WERI-Rb-1 (cell line): ENCODE measurements at places on chromosomes 11 and 22.

DNA sequence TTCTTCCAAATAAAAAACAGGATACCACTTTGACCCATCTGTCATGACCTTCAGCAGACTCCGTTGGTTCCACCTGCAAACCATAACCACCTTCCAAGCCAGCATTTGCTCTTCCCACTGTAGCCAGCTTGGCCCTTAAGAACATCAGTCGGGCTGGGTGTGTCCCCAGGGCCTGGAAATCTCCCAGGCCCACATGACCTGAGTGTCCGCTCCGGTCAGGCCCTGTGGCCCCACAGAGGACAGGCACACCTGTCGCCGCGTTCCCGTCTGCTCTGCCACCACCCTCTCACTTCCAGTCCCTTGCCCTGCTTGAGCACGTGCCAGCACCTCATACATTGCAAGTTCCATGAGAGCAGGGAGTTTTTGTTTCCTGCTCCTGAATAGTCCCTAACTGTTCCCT is 65.7 kb upstream of the PITPNB start:
- no peak for DNase-seq

DNA sequence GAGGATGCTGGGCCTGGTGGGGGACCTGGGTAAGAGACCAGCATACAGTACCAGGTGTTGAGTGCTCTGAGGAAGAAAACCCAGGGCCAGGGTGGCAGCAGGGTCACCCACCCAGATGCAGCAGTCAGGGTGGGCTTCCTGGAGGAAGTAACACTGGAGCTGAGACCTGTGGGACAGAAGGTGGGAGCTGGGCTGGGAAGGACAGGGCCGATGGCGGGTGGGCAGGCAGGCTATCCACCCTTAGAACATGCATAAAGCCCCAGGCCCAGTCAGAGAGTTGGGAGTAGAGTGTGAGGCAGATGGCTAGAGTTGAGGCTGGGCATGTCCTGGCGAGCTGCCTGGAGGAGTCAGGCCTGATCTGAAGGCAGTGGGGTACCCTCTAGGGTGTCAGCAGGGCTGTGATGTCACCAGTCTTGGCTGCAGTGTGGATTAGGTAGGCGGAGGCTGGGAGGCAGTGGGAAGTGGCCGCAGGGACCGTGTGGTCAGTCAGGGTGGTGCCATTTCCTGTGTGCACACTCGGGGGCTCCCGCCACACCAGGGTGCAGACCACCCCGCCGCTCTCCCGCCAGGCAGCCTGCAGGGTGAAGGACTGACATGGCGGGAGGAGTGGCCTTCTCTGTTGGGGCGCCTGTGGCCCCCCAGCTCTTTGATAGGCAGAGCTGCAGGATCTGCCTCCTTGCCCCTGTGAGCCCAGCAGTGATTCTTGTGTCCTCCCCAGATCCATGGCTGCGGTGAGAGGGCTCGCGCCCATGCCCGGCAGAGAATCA is 35.3 kb downstream of the IGHMBP2 start:
- DNase-seq: no peak

GRCh38 chr11:99275521-99275920 is 254.8 kb downstream of the CNTN5 start:
- no peak for DNase-seq

DNA sequence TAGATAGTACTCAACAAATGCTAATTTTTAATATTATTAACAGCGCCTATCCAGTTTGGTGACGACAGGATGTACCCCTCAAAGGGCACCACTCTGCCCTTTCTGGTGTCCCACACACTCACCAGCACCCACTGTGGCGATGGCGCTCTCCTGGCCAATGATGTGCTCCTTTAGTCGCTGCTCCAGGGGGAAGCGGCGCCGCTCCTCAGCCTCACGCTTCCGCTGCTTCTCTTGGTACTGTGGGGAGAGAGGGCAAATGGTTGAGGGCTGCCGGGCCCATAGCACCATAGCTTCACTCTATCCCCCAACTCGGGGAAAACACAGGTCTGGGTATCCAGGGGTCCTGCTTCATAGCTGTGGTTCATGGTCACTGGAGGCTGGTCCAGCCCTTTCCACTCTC is 73.0 kb upstream of the PHOX2A start:
- DNase-seq: no peak

- DNase-seq: no peak
Measured at GRCh38 chr22:50481440-50482106, at the start of gene ADM2. Gene ADM2, plus strand, starts transcription at chr22:50481543. Its CDS starts 305 bp downstream, at chr22:50481848.

DNA sequence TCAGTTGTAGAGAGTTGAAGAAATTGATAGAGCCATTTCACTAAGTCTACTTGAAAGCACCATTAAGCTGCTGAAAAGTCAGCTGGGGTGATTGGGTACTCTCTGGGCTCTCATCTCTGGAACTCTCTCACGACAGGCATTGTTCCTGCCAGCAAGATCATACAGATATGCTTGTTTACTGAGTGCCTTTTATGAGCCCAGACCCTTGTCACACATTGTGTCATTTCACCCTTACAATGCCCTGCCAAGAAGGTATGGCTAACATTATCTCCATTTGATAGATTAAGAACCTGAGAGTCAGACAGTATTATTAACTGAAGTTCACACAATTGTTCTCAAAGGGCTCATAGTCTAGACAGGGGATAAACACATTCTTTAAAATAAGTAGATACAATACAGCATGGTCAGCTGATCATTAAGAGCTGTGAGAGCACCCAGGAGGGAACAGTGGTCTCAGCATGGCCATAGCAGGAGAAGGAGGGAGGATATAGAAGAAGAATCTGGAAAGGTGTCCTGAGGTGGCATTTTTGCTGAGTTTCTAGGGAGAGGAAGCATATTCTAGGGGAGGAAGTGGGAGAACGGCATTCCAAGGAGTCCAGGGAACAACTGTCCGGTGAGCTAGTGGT is 580.5 kb downstream of the INSC start:
- no peak for DNase-seq

GRCh38 chr22:42621505-42622002 is 6.9 kb upstream of the POLDIP3 start:
- peak; percentile 78 for DNase-seq

DNA sequence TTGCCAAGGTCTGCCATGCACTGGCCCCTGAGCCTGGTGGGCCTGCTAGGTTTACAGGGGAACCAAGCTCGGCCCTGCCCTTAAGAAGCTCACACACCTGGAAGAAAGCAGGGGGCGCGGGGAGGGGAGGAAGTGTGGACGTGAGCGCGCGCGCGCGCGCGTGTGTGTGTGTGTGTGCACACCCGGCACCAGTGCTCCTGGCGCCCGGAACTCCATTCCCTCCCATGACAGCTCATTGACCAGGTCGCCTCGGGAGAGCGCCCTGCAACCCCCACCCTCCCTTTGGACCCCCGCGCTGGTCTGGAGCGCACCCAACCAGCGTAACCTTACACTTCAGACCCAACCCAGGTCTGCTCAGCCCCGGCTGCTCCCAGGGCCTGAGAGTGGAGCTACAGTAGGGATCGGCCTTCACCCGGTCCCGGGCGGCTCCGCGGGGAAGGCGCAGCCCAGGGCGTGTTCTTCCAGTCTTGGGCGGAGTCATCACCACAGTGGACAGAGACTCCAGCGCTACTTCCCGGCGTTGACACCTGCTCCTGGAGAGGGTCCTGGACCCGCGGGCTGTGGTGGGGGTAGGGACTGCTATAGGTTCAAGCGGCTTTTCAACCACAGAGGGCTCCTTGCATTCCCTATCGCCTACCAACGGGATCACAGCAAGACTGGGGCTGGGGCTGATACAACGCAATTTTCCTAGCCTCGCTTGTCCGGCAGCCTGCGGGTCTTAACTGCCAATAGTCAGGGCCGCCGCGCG is 1.5 kb downstream of the GALNT18 start:
- DNase-seq: peak; percentile 48

DNA sequence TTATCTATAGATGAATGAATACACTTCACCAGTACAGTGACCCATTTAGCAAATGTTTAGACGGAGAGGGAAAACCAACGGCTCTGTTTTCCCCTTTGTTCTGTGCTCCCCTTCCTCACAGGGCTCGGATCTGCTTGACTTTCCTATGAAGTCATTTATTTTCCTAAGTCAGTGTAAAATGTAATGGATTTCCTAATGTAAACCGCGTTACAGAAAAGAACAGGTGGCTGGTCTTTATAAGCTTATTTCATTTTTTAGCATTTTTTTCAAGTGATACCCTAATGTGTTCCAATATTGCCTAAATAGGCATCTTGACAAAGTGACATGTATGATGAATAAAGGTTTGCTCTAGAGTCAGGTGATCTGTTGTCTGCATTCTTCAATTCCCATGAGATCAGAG is 207.5 kb downstream of the PGR start:
- no peak for DNase-seq

DNA sequence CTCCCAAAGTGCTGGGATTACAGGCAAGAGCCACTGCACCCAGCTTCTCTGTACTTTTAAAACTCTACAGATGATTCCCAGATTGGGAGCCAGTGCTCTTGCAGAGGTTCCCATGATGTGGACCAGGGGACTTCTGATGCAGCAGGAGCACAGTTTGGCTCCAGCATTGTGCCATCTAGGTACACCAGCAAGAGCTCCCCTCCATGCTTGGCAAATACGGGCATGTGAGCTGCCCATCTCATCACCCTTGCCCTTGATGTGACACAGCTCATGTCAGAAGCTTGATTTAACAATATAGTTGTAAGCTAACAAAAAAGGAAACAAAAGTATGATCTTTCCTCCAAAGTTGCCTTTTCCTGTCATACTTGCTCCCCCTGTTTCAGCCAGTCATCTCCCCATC is 28.7 kb downstream of the SNU13 start:
- no peak for DNase-seq

DNA sequence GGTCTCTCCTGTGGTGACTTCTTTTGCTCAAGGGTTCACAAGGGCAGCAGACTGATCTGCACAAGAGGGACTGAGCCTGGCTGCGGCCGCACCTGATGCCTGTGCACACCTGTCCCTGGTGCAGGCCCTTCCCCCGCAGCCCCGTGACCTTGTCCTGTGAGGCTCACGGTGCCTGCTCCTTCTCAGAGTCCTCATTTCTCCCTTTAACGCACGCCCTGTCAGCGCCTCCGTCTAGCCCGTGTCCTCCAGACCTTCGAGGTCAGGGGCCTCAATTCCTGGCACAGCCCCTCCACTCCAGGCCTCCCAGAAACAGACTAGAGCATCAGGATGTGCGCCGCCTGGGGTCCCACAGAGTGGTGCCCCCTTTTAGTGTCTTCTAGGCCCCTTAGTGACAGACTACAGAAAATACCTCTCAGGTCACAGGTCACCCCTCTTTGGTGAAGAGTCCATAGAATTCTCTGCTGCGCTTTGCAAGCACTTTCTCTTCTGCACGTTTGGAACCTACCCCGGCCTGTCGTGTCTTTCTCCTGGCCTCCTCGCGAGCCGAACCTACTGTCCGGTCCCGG is 1.0 kb upstream of the DRD4 start:
- no peak for DNase-seq

DNA sequence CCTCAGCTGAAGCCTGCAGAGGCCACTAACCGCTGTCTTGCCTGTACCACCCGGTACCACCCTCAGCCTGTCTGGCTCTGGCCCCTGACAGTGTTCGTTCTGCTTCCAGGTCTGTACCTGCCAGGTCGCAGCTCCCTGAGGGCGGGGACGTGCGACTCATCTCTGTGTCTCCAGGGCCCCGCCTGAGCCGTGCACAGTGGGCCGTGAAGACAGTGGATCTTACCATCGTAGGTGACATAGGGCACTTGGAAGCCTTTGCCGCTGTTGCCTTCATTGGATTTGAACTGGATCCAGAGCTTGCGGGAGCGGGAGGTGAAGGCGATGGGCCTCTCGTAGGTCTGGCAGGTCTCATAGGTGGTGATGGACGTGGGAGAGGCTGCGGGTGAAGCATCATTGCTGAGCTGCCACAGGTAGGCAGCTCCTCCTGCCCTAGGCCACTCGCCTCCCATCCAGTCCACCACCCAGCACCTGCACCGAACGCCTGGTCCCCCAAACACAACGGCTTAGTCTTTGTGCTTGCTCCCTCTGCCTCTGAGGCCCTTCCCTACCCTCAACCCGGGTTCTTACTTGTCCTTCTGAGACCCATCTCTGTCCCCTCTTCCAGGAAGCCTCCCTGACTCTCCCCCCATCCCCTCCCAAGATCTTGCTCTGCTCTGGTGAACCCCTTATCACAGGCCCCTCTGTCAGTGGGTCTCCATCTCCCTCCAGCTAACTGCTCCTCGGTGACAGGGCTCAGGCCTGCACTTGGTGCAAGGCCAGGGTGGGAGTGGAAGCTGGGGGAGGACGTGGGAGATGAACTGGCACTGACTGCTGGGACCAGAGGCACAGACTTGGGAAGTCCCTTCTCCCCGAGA is 21.1 kb upstream of the TTLL12 start:
- no peak for DNase-seq

DNA sequence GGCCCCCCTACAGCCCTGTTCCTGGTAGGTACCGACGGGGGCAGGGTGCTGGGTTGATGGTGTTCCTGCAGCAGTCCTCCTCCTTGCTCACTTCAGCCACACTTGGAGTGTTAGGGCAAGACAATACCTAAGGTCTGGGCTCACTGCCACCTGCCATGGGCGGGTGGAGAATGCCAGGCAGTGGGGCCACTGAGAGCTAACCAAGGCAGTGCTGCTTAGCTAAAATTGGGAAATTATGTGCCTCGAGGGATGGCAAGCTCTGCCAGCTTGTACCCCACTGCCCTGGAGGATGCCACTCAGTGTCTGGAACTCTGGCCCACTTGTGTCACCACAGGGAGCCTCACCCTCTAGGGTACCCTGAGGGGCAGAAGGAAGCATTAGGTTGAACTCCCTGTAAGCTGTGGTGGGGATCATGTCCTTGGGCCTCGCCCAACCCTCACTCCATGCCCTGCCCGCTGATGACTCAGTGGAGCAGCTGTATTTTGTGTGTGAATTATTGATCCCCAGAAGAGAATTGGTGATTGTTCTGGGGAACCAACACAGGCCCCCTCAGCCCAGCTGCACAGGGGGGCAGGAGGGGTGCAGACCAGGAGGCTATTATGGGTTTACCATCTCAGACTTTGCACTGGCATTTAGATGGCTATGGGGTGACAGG is 17.7 kb downstream of the PHLDB1 start:
- no peak for DNase-seq

DNA sequence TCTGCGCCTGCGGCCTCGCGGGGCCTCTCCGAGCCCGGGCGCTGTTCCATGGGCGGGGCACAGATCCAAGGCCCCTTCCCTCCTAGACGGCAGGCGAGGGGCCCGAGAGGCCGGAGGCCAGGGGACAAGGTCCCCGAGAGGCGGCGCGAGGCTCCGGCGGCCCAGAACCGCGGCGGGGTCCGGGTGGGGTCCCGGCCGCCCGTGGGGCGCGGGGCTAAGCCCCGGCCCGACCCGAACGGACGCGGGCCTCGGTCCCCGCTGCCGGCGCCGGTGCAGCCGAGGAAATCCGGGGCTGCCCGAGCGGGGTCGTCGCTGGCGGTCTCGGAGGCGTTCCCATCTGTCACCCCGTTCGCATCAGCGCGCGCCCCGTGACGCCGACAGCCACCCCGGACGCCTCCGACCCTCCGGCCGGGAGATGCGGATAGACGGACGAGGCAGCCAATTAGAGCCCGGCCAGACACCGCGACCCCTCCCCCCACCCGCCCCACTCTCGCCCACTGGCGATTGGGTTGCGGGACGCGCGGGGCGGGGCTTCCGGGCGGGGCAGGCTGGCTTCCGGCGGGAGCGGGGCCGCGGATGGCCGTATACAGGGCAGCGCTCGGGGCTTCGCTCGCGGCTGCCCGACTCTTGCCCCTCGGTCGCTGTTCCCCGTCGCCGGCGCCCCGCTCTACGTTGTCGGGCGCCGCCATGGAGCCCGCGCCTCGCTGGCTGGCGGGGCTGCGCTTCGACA is at the start of gene SELENOO:
Gene SELENOO (plus strand): TSS at position 551 of the 730 bp plus-strand sequence. CDS start 26 bp downstream, at position 577.
- peak; percentile 94 for DNase-seq

GRCh38 chr11:131584785-131585592 is 214.6 kb downstream of the NTM start:
- DNase-seq: no peak

GRCh38 chr11:114070464-114071139 is 11.1 kb downstream of the ZBTB16 start:
- DNase-seq: no peak

- no peak for DNase-seq
Measured at GRCh38 chr11:12854829-12855228, 154.3 kb upstream of the RASSF10 start.

- no peak for DNase-seq
Measured at GRCh38 chr22:39437791-39438704, 18.8 kb upstream of the MGAT3 start.
